Stimulated activated CD4-positive, alpha-beta T cell treated with anti-CD3 and anti-CD28 coated beads, Interleukin-12 subunit alpha, Interleukin-12 subunit beta, amount 100 ng/mL, for 48 hours (primary cell): ENCODE measurements at places on chromosomes 7 and 10.

DNA sequence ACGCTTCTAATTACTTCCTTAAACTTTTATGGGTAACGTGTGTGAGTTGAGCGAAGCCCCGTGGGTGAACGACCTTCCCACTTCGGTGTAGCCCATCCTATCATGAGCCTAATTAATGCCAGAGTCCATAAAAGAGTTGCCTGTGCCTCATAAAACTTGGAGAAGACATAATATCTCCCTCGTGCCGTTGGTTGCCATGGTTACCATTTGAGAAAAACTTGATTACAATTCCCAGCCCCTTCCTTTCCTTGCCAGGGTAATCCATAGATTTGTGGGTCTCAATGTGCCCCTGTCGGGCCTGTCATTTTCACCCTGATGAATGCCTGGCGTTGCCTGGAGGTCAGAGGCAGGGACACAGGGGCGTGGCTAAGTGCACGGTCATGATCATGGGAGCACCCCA, 127.1 kb downstream of the GLRX3 start:
- DNase-seq: no peak

GRCh38 chr7:98619450-98620321, 2.6 kb downstream of the NPTX2 start:
- no peak for DNase-seq

DNA sequence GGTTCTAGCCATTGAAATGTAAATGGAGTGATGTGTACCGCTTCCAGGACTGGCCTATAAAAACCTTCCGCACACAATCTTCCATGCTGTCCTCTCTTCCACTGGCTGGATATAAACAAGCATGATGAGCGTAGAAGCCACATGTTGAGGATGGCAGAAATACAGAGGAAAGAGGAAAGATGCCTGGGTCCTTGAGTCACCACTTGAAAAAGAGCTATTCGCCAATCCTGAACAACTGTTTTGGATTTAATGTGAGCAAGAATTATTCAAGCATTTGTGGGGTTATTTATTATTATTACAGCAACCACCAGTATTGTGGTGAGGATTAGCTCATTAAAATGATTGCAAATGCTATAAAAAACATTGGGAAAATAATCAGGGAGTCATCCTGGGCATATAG, 45.8 kb upstream of the PLXNA4 start:
- no peak for DNase-seq

DNA sequence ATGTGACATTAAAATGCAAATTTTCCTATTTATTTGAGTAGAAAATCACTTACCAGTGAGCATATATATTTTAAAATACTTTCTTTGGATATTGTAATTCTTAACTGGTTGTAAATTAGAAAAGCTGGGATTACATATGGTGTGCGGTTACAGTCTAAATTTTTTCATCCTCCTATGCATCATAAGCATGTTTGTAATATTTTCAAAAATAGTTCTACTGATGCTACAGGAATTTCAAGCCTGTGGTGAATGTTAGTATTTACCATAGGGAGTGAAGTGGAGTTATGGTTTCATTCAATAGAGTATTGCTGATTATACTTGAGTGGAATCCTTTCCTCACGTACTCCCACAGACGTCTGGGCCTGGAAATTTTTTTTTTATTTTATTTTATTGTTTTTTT, 34.6 kb upstream of the ST7 start:
- no peak for DNase-seq

GRCh38 chr10:20302033-20302432, 485.8 kb downstream of the PLXDC2 start:
- DNase-seq: no peak

GRCh38 chr7:77247206-77247850, 47.7 kb upstream of the FGL2 start:
- peak; percentile 78 for DNase-seq

- DNase-seq: no peak
Measured at GRCh38 chr7:107712896-107713295, 31.0 kb upstream of the CBLL1 start.

GRCh38 chr7:157392256-157393037, 55.6 kb downstream of the DNAJB6 start:
- no peak for DNase-seq

GRCh38 chr10:102982296-102982695, 64.2 kb downstream of the CNNM2 start:
- no peak for DNase-seq
